ENCODE measurements at places on chromosomes 16 and 17.

DNA sequence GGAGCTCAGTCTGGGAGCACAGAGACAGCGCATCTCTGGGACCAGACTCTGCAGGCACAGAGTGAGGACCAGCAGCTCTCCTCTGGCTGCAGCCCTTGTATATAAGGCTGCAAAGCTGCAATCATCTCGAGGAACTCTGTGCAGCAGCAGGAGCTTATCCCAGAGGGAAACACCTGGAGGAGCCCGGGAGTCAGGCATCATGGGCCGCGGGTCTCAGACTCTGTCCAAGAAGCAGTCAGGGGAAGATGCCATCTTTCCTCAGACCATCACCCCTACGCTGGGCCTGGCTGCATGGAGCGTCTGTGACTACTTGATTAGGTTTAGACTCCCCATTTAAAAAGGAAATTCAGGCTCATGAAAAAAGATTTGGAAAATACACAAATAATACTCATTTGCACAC, 122.0 kb downstream of the IRF8 start:
- no peak for DNase-seq

- DNase-seq, result no peak
Measured at GRCh38 chr17:50115756-50116155, 14.2 kb downstream of the SAMD14 start.

DNA sequence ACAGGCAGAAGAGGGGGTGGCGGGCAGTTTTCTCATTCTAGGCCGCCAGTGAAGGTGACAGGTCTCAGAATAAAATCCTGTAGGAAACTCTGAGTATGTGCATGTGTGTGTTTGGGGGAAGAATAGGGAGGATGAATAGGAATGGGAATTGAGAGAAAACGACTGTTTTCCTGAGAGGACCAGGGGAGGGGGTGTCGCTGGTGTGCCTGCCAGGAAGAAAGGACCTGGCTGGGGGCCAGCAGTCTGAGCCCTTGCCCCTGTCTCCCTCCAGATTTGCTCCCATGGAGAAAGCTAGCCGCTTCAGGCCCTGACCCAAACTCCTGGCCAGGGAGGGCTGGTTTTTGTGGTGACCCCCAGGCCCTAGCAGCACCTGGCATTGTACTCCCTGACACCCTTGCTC, 14.4 kb downstream of the C17orf50 start:
- no peak for DNase-seq

GRCh38 chr16:53817117-53817755, 113.3 kb downstream of the FTO start:
- DNase-seq, result no peak

GRCh38 chr16:56848955-56849689, 15.9 kb upstream of the SLC12A3 start:
- DNase-seq, result no peak

- DNase-seq, result no peak
Measured at GRCh38 chr16:46756772-46757171, 8.6 kb upstream of the MYLK3 start.
